ENCODE measurements at places on chromosomes 3 and 15. TPM values are rescaled to one million over a fixed set of nuclear protein-coding genes. Genes with fewer than 3 reads are reported as not detected.

GRCh38 chr3:193620057-193620456 lies 27.0 kb downstream of the OPA1 start:
- DNase-seq: no peak

DNA sequence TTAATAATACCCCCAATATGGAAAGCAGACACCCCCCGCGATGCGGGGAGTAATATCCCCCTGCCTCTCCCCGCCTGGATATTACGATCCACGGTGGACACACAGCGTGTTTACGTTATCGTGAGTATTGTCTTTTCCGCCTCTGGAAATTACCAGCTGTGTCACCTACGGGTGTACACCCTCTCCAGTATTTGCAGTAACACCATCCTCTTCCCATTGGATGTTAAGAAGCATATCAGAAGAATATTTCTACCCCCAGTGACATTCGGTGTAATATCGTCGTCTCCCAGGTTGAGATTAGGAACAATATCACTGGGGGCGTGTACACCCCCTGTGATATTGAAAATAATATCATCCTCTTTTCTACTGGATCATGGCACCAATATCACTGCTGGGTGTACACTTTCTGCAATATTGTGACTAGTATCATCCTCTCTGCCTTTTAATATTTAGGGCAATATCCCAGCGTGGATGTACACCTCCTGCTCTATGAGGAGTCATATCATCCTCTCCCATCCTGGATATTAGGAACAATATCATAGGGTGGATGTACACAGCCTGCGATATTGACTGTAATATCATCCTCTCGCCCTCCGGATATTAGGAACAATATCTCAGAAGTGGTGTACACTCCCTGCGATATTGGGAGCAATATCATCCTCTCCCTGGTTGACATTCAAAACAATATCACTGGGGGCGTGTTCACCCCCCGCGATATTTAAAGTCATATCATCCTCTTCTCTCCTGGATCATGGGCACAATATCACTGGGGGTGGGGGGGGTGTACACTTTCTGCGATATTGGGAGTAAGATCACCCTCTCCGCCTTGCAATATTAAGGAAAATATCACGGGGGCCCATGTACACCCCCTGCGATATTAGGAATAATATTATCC lies 20.3 kb upstream of the BMF start:
- DNase-seq: no peak

- DNase-seq: no peak
Measured at GRCh38 chr3:153291059-153291685, 129.1 kb downstream of the RAP2B start.

DNA sequence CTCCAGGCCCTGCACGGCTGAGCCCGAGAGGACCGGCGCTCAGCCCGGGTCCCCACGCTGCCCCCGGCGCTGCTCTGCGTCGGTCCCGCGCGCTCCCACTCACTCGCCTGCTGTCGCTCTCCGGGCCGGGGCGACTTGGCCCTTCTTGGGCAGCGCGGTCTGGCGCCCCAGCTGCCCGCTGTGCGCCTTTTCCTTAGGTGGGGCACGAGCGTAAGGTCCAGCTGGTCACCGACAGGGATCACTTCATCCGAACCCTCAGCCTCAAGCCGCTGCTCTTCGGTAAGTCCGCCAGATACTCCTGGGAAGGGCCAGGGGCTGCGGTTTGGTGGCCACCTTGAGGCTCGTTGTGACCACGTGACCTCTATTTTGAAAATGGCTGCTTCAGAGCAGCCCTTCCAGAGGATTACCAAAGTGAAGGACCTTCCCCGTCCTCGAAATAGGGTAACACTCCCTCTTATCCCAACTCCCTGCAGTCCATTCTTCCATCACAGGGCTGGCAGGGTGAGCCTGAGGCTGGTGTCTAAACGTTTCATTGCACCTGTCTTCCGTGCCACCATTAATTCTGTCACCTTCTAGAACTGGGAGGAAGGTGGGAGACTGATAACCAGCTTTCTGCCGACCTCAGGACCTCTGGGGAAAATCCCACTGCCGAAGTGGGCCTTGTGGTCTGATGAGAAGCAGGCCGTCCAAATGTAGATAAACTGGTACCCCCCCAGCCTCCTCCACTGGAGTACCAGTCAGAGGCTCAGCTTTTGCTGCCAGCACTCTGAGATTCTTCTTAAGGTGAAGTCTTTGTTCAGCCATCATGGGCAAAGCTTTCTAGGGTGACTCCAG lies 812 bp downstream of the P4HTM start:
- no peak for DNase-seq

- no peak for DNase-seq
Measured at GRCh38 chr3:139477710-139478640, 1.7 kb upstream of the RBP2 start.

GRCh38 chr3:42406727-42407450 lies 3.5 kb downstream of the LYZL4 start:
- DNase-seq: no peak

- DNase-seq: no peak
Measured at GRCh38 chr15:53390549-53390948, 368.9 kb downstream of the WDR72 start.

GRCh38 chr3:186653984-186654383 lies 11.8 kb upstream of the HRG start:
- DNase-seq: no peak

Gene SCG3
- total RNA-seq: not detected

Gene LRRK1
- total RNA-seq: 0.97 TPM

Gene CNTN6
- total RNA-seq: not detected

Gene EBLN2
- total RNA-seq: 6.2 TPM

Gene COL6A5
- total RNA-seq: not detected

All from activated naive CD8-positive, alpha-beta T cell treated with anti-CD3 and anti-CD28 coated beads, Interleukin-2, amount 10 ng/mL, durations not matched to agents 7 days and 5 days (primary cell).